ENCODE measurements at places on chromosomes 2 and 18.

DNA sequence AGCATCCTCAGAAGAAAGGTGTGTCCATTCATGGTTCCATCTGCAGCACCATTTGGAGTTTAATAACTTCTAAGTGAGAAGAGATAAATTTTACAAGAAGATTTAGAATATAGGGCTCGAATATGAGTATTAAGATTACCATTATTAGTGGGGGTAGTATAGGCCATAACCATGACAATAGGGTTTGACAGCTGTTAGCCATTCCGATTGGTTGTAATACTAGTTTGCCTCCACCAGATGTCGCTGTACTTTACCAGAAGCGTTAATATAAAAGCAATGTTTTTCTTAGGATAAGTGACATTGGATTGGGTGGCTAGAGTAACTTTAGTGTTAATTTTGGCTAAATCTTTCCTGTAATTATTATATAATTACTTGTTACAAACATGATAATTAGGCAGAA lies 107.5 kb upstream of the SRD5A2 start:
- H3K4me3 ChIP-seq = no peak overlapping the region
- peak; percentile 23 for DNase-seq
- H3K4me1 ChIP-seq = no peaks in the 10 kb centered on the region
- H3K27ac ChIP-seq = no peak overlapping the region

DNA sequence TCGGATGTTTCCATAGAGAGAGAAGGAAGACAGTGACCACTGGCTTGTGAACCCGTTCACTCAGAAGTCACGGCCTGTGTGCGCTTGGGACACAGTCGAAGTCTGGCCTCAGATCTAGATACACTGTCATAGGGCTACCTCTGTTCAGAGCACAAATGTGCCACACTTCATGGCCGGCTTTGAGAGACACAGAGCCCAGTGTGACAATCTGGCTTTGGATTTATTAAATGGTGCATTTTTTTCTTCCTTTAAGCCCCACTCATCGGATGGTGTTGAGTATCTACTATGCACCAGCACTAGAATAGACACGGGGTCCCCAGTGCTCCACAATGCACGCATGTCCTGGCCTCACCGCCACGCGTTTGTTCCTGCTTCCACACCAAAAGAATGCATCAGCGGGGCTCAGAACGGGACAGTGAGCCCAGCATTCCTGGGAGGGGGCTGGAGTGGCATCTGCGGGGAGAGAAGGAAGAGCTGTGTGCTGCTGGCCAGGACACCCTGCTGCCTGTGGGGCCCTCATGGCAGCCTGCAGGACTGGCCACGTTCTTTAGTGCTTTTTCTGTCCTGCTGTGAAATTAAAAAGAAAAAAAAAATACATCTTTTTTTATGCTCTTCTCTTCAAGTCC lies 738.9 kb upstream of the SALL3 start:
- H3K27ac ChIP-seq = no peak overlapping the region
- H3K4me1 ChIP-seq = no peaks in the 10 kb centered on the region
- no peak for DNase-seq
- H3K27me3 ChIP-seq = no peaks in the 10 kb centered on the region

GRCh38 chr18:43393174-43393573 lies 115.9 kb upstream of the SYT4 start:
- no peak overlapping the region for H3K4me3 ChIP-seq
- H3K27me3 ChIP-seq = no peaks in the 10 kb centered on the region
- no peaks in the 10 kb centered on the region for H3K36me3 ChIP-seq
- no peak for DNase-seq
- H3K4me1 ChIP-seq = no peaks in the 10 kb centered on the region

DNA sequence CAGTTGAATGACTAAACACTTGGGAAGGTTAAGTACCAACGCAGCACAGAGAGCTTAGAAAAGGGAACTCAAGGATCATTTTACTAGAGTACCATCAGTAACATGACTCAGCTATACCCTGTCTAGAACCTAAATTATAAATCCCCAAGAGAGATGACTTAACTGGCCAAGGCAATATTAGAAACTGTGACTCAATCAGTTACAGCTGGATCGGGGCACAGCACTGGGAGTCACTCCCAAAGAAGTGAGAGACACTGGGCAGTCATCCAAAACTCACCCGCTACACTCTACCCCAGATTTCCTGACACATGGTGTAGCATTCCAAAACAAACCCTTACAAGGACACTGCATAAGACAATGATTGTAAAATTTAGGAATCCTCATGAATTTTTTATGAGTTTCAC lies 17.7 kb downstream of the IWS1 start:
- H3K27me3 ChIP-seq = no peaks in the 10 kb centered on the region
- H3K36me3 ChIP-seq = peaks cover 20% of the 10 kb centered on the region
- H3K27ac ChIP-seq = peak overlapping the region; percentile 35
- DNase-seq = peak; percentile 66
- peak overlapping the region; percentile 23 for H3K4me3 ChIP-seq

DNA sequence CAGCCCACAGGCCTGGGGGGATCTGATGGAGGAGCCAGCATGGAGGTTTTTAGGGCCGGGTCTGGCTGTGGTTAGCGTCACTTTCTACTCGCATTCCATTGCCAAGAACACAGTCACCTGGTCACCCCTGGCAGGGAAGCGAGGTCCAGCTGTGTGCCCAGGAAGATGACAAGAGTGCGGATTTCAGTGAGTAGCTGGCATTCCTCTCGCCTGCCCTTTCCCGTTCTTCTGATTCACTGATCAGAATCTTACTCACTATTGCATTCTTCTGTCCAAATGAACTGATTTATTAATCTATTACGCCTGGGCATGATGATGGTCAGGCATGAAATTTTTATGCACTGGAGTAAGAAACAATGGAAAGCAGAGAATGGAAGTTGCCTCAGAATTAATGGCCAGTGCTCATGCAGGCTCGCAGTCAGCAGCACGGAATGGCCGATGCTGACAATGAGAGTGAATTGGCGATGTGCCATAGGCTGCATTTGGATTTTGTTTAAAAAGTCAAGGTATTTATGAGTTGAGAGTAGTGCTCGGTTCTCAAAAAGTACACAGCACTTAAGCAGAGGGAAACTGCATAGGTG lies 76.4 kb upstream of the MGAT5 start:
- no peaks in the 10 kb centered on the region for H3K36me3 ChIP-seq
- no peaks in the 10 kb centered on the region for H3K4me1 ChIP-seq
- no peak overlapping the region for H3K4me3 ChIP-seq
- H3K27me3 ChIP-seq = no peaks in the 10 kb centered on the region
- DNase-seq = no peak

GRCh38 chr18:58862851-58863538 lies 1.7 kb upstream of the ZNF532 start:
- peaks cover 22% of the 10 kb centered on the region for H3K4me1 ChIP-seq
- H3K36me3 ChIP-seq = no peaks in the 10 kb centered on the region
- peak; percentile 6 for DNase-seq
- H3K27ac ChIP-seq = peak overlapping the region; percentile 14
- peak overlapping the region; percentile 62 for H3K4me3 ChIP-seq
- no peaks in the 10 kb centered on the region for H3K27me3 ChIP-seq

DNA sequence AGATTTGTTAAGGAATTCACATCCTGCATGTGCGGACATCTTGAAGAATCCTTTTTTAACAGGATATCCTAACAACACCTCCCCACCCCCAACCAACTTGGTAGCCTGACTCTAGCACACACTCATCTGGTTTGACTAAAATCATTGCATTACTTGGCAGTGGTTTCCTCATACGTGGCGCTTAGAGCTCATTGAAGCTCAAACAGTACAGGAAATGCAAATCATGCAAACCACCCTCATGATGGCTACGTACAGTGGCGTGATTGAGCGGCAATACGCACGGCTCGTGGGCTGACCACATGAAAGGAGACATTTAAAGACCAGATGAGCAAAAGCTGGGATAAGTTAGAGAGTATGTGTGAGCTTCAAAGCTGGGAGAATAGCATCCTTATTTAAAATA lies 336.2 kb downstream of the ZEB2 start:
- no peaks in the 10 kb centered on the region for H3K27me3 ChIP-seq
- no peak overlapping the region for H3K27ac ChIP-seq
- DNase-seq = no peak
- no peaks in the 10 kb centered on the region for H3K4me1 ChIP-seq

DNA sequence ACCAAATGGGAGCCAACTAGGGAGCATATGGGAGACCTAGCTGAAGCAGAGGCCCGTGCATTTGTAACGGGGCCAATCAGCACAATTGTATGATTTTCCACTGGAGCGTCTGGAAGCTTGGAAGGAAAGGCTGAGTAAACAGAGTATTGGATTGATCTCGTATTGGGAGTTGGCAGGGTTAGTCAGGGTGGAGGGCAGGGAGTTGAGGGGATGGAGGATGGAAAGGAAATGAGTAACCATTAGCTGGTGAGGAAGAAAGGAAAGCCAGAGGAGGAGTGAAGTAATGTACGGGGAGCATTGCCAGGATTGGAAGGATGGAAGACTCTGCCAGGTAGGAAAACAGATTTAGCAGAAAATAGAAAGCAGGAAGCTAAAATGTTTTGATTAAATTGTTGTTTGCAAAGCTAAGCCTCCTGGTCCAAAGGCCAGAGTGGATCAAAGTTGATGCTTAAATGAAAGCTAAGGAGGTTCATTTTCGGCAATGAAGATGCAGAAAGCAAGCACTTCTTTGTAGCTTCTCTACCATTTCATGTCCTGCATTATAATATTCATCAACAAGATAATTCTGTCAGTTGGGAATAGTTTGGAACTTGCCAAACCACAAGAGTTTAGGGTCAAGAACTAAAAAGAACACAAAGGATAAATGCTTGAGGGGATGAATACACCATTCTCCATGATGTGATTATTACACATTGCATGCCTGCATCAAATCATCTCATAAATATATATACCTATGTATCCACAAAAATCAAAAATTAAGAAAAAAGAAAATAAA lies 75.6 kb upstream of the TTN start:
- H3K4me1 ChIP-seq = no peaks in the 10 kb centered on the region
- no peak overlapping the region for H3K4me3 ChIP-seq
- no peaks in the 10 kb centered on the region for H3K27me3 ChIP-seq
- DNase-seq = no peak
- H3K36me3 ChIP-seq = no peaks in the 10 kb centered on the region

GRCh38 chr2:166304656-166305055 lies 71.1 kb downstream of the SCN9A start:
- no peaks in the 10 kb centered on the region for H3K4me1 ChIP-seq
- no peak overlapping the region for H3K27ac ChIP-seq
- H3K36me3 ChIP-seq = no peaks in the 10 kb centered on the region
- DNase-seq = no peak

DNA sequence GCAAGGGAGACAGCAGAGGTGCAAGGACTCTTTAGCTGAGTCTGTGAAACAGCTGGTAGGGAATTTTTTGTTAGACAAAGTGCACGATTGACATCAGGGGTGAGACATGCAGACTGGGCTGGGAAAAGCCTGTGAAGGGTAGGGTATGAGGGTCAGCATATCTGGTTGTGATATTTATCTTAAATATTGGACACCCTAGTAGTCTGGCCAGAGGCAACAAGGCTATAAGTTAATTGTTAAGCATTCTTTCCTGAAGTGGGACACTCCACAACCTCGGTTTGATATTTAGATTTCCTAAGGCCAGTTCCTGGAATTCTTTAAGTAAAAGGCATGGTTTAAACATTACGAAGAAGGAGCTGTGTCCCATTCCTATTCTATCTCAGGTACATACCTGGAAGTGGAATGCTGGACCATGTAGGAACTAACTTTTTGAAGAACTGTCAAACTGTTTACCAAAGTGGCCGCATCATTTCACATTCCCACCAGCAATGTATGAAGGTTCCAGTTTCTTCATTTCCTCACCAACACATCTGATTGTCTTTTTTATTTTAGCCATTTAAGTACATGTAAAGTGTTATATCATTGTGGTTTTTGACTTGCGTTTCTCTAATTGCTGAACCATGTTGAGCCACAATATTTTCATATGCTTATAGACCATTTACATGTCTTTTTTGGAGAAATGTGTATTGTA lies 22.5 kb downstream of the EHBP1 start:
- no peaks in the 10 kb centered on the region for H3K36me3 ChIP-seq
- no peak for DNase-seq
- H3K4me3 ChIP-seq = no peak overlapping the region
- H3K4me1 ChIP-seq = peaks cover 24% of the 10 kb centered on the region
- no peaks in the 10 kb centered on the region for H3K27me3 ChIP-seq

GRCh38 chr2:224650815-224651439 lies 65.2 kb downstream of the CCDC195 start:
- no peak overlapping the region for H3K27ac ChIP-seq
- no peaks in the 10 kb centered on the region for H3K27me3 ChIP-seq
- H3K4me3 ChIP-seq = no peak overlapping the region
- peak; percentile 53 for DNase-seq

GRCh38 chr2:205657579-205657978 lies 24.7 kb upstream of the NRP2 start:
- no peaks in the 10 kb centered on the region for H3K4me1 ChIP-seq
- no peak overlapping the region for H3K4me3 ChIP-seq
- H3K27me3 ChIP-seq = peaks cover 18% of the 10 kb centered on the region
- H3K36me3 ChIP-seq = no peaks in the 10 kb centered on the region
- no peak for DNase-seq
- H3K27ac ChIP-seq = no peak overlapping the region

DNA sequence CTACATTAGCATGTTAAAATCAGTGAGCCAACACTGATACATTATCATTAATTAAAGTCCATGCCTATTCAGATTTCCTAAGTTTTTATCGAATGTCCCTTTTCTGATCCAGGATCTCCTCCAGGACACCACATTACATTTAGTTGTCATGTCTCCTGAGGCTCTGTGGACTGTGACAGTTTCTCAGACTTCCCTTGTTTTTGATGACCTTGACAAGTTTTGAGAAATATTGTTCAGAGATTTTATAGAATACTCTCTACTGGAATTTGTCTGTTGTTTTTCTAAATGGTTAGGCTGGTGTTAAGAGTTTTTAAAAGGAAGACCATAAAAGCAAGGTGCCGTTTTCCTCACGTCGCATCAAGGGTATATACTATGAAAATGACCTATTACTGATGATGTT lies 16.3 kb upstream of the MAPRE3 start:
- H3K27me3 ChIP-seq = no peaks in the 10 kb centered on the region
- DNase-seq = no peak
- H3K27ac ChIP-seq = no peak overlapping the region
- H3K4me1 ChIP-seq = no peaks in the 10 kb centered on the region
- no peaks in the 10 kb centered on the region for H3K36me3 ChIP-seq
- no peak overlapping the region for H3K4me3 ChIP-seq

GRCh38 chr18:11310476-11311086 lies 161.2 kb upstream of the PIEZO2 start:
- H3K4me3 ChIP-seq = no peak overlapping the region
- peak; percentile 22 for DNase-seq
- H3K36me3 ChIP-seq = no peaks in the 10 kb centered on the region
- H3K27me3 ChIP-seq = peaks cover 16% of the 10 kb centered on the region
- H3K4me1 ChIP-seq = no peaks in the 10 kb centered on the region
- no peak overlapping the region for H3K27ac ChIP-seq

GRCh38 chr2:104434318-104434792 lies 419.6 kb upstream of the POU3F3 start:
- H3K36me3 ChIP-seq = no peaks in the 10 kb centered on the region
- no peak overlapping the region for H3K4me3 ChIP-seq
- H3K4me1 ChIP-seq = no peaks in the 10 kb centered on the region
- no peak overlapping the region for H3K27ac ChIP-seq
- H3K27me3 ChIP-seq = no peaks in the 10 kb centered on the region

DNA sequence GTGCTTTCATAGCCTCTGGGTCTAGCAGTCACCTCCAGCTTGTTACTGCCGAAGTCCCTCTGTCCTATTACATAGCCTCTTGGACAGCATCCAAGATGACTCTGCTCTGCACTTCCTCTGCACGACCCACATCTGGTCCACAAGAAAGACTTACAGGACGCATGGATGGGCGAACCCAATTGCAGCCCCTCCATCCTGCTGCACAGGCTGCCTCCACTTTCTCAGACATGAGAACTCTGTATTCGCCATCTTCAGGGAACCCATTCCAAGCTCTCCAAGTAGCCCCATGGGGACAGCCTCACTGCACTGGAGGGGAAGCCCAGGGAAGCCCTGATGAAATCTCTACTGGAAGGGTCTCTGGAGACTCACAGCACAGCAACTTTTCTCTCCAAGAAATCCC lies 172.1 kb downstream of the GFPT1 start:
- no peaks in the 10 kb centered on the region for H3K4me1 ChIP-seq
- no peaks in the 10 kb centered on the region for H3K27me3 ChIP-seq
- no peak for DNase-seq
- H3K36me3 ChIP-seq = no peaks in the 10 kb centered on the region
- no peak overlapping the region for H3K27ac ChIP-seq

All from HCT116 (cell line).